Glutamatergic neuron (in vitro differentiated cells): ENCODE measurements at places on chromosomes 7 and 10. TPM values are rescaled to one million over a fixed set of nuclear protein-coding genes. Genes with fewer than 3 reads are reported as not detected.

LRMDA gene
- 2.1 TPM for total RNA-seq

DNA sequence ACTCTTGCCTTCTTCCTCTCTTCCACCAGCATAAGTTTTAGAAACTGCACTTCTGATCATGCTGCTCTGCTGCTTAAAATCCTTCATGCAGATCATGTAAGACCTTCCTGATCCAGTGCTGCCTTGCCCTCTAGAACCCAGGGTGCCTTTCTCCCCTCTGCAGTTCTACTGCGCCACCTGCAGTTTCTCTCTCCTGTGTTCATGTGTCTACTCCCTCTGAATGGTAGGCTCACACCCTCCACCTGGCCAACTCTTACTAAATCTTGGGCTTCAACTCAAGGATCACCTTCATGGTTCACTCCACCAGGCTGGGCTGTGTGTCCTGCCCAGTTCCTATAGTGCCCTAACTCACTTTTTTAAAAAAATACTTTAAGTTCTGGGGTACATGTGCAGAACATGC lies 174.6 kb upstream of the ITGB1 start:
- DNase-seq: no peak

- no peak for DNase-seq
Observed at GRCh38 chr7:155858521-155859061, 46.3 kb upstream of the SHH start.

GRCh38 chr7:137538361-137538762 lies 194.8 kb upstream of the PTN start:
- no peak for DNase-seq

DNA sequence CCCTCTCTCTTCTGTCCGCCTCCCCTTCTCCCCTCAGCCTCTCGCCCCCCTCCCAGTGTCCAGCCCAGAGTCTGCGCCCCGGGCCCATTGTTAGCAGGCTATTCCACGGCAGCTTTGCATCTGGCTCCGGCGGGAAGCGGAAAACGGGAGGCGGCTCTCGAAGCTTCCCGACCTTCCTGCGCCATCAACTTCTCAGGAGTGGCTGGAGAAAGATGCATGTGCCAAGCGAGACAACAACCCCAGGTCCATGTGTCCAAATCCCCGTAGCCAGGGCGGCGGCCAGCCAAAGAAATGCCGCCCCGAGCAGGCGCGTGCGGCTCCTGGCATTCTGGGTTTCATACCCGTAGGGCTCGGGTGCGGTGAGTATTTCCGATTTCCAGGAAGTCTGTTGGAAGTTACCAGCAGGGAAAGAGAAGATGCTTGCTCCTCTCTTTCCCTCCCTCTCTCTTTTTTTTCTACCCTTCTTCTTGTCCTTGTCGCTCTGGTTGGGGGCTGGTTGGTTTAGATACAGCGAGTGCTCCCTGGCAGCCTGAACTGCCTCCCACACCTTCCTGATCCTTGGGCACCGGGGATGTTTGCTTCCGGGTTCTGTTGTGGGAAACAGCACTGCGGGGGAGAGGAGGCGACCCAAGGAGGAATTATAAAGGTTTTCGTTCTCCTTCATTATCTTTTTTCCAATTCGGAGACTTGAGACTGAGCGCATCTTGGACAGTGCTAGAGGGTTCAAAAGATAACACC lies 1.2 kb upstream of the HOXA2 start:
- DNase-seq: no peak

DNA sequence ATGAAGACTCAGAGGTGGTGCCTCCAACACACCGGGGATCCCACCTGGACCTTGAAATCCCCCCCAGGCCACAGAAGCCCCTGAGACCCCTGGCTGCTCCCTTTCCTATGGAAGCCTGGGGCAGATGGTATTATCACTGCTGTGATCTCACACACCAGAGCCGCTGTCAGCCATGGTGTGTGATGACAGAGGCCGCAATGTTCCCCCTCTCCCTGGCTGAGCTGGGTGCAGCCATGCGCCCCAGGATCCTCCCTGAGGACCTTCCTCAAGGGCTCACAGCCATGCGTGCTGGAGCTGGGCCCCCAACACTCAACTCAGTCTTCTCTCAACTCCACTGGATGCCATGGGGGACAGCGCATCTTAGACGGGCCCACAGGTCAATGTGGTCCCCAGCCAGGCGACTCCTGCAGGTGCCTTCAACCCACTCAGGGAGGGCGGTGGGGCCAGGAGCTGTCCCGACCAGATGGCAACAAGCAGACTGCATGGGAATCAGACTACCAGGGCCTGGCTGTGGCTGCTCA lies 44.9 kb downstream of the VIPR2 start:
- no peak for DNase-seq

- no peak for DNase-seq
Observed at GRCh38 chr10:125820701-125821100, 2.4 kb downstream of the UROS start.
